Kidney (tissue), 22 donors: ENCODE measurements at places on chromosomes 6 and 20. TPM values are rescaled to one million over a fixed set of nuclear protein-coding genes. Genes with fewer than 3 reads are reported as not detected.

GRCh38 chr6:99378636-99379035, 15.4 kb downstream of the COQ3 start:
- H3K27me3 ChIP-seq = no peaks in the 10 kb centered on the region
- H3K27ac ChIP-seq = no peak overlapping the region
- no peak overlapping the region for H3K4me3 ChIP-seq
- DNase-seq = no peak
- H3K4me1 ChIP-seq = no peaks in the 10 kb centered on the region

DNA sequence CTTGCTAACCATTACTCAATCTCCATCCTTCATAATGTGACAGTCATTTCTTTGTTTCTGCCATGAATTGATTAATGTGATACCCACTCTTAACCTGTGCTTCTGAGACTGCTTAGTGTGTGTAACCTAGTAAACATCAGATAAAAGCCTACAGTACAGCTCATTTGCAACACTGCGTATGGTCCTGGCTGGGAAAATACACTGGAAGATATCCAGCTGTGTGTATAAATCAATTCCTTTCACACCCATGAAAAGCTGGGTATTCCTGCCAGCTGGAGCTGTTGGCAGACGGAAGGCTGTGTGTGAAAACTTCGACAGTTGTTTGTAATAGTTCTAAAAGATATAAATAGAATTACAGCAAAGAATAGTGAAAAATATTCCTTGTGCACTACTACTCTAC, 509.2 kb downstream of the FRK start:
- H3K27ac ChIP-seq = no peak overlapping the region
- DNase-seq = no peak
- no peaks in the 10 kb centered on the region for H3K36me3 ChIP-seq
- H3K4me3 ChIP-seq = no peak overlapping the region
- no peaks in the 10 kb centered on the region for H3K4me1 ChIP-seq

The C20orf141 gene
- total RNA-seq = not detected

GRCh38 chr6:168032005-168032760, 34.7 kb downstream of the KIF25 start:
- no peak for DNase-seq
- H3K36me3 ChIP-seq = no peaks in the 10 kb centered on the region
- no peaks in the 10 kb centered on the region for H3K4me1 ChIP-seq
- H3K4me3 ChIP-seq = no peak overlapping the region
- H3K27me3 ChIP-seq = no peaks in the 10 kb centered on the region
- peak overlapping the region; percentile 53 for H3K27ac ChIP-seq

The SOX12 gene
- 12.7 TPM for total RNA-seq

DNA sequence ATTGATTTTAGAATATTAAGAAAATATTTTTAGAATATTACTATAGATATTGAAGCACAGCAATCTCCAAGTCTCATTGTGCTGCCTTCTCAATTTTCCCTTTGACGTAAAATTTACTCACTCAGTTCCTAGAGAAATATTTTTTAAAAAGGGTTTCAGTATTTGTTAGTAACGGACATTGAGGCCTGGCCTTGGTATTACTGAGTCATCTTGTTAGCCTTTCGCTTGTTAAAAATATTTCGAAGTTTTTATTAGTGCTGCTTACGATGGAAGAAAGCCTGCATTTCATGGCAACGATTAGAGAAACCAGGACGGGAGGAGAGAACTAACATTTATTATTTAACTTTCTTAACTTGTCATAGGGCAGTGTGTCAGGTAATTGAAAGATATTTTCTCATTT, 82.2 kb downstream of the TIAM2 start:
- no peaks in the 10 kb centered on the region for H3K36me3 ChIP-seq
- no peak overlapping the region for H3K4me3 ChIP-seq
- H3K27ac ChIP-seq = no peak overlapping the region
- no peaks in the 10 kb centered on the region for H3K4me1 ChIP-seq

- peaks cover 15% of the 10 kb centered on the region for H3K4me1 ChIP-seq
- H3K36me3 ChIP-seq = peaks cover 69% of the 10 kb centered on the region
- no peak overlapping the region for H3K27ac ChIP-seq
Observed at GRCh38 chr6:43782764-43783513, 12.9 kb downstream of the VEGFA start.

DNA sequence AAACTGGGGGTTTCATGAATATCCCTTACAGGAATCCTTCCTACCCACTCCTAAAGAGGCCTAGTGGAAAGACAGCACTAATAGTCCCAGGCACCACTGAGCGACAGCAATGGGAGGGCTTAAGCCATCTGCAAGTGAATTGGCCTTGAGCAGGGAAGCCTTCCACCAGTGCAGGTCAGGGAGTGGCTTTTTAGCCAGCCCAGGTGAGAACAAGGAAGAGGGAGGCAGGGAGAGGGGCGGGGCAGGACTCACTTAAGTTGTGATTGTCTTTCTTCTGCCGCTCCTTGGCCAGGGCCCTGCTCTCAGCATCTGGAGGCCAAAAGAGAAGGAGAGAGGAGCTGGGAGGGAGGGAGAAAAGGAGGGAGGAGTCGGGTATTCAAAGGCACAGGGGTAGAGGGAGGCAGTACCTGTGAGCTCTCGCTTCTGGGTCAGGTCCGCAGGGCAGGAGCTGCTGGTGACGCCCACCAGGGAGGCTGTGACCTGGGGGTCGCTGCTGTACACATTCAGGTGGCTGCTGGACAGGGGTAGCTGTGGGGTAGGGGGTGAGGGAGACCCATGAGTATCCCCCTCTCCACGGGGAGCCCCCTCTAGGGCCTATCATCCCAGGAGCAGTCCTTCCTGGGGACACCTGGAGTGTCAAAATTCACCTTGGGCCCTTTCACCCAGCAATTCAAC, 47.8 kb downstream of the TFEB start:
- H3K36me3 ChIP-seq = no peaks in the 10 kb centered on the region
- H3K4me3 ChIP-seq = no peak overlapping the region
- no peaks in the 10 kb centered on the region for H3K4me1 ChIP-seq
- H3K27ac ChIP-seq = peak overlapping the region; percentile 86
- DNase-seq = no peak
- H3K27me3 ChIP-seq = no peaks in the 10 kb centered on the region

DNA sequence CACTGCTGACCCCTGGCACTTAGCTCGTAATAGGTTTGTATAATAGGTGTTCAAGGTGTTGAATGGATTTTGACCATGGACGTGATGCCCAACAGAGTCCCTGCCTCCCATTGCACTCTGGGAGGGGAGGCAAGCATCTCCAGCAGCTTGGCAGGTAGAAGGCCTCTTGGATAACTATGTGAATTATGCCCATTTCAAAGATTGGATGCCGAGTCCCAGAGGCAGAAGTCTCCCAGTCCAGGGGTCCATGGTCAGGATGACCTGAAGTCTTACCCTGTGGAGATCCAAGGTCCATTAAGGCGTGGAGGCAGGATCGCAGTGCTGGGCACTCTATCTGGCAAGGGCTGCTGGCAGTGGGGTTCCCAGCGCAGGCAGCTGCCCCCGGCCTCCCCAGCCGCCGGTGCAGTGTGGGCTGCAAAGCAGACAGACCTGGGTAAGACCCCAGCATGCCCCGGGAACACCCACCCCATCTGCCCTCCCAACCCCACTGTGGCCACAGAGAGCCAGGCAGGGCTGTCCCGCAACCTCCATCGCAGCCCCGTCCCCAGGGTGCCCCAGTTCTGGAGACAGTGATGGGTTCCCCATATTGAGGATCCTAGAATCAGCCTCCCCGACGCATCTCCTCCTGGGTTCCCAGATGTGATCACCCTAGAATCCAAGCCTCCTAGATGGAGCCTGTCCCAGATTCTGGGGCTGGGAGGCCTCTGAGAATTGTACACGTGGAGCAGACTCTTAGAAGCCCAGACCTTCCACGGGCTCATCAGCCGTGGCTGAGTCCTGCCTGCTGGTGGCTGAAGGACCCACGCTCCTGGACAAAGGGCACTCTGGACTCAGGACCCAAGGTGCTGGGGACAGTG, 44.6 kb downstream of the APCDD1L start:
- H3K36me3 ChIP-seq = no peaks in the 10 kb centered on the region
- no peak overlapping the region for H3K27ac ChIP-seq
- DNase-seq = peak; percentile 69
- H3K4me1 ChIP-seq = no peaks in the 10 kb centered on the region
- no peaks in the 10 kb centered on the region for H3K27me3 ChIP-seq
- no peak overlapping the region for H3K4me3 ChIP-seq

DNA sequence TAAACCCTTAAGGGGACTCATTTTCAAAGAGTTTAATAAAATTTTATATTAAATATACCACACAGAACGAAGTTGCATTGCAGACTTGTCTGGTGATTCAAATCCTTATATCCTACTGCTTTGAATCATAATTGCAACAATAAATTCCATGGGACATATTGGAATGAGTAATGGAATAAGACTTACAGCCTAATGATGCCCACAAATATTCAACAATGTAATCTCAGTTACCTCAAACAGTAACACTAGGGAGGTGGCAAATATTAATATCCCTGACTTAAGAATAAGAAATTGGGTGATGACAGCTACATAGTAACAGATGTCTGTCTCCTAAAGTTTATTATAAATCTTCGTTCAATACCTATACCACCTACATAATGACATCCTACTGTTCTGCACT, 52.6 kb downstream of the BMP5 start:
- no peak overlapping the region for H3K27ac ChIP-seq
- no peaks in the 10 kb centered on the region for H3K27me3 ChIP-seq
- no peak for DNase-seq
- H3K4me1 ChIP-seq = no peaks in the 10 kb centered on the region

DNA sequence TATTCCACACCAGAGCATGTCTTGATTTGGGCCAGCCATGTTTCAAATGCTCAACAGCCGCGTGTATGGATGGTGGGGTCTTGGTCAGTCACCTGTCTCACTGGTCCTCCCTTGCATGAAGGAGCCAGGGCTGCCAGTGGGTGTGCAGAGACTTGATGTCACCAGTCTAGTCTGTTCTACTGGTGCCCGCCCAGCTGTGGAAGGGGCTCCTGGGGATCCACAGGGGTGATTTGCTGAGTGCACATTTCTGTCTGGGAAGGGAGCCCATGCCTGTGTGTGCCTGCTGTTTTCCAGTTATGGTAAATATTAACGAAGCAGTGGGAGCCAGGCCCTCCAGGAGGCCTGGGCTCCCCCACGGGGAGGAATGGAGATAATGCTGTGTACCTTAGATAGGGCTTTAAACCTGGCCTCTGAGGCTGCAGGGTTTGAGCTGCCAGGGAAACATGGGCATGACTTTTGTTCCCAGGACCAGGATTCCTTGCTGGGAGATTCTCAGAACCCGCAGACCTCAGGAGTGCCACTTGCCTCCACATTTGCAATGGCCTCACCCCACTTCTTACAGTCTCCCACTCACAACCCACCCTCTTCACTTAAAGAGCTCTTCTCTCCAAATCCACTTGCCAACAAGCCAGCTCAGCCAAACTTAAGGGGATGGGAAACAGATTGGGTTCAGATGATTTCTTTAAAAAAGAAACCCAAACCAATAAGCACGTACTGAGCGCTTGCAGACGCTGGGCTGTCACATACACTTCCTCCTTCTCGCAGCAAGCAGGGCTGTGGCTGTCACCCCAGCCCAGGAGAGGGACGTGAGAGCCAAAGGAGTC, 54.1 kb downstream of the VEGFA start:
- H3K36me3 ChIP-seq = no peaks in the 10 kb centered on the region
- H3K4me1 ChIP-seq = peaks cover 46% of the 10 kb centered on the region
- H3K27me3 ChIP-seq = no peaks in the 10 kb centered on the region
- H3K27ac ChIP-seq = peak overlapping the region; percentile 56
- DNase-seq = no peak
- no peak overlapping the region for H3K4me3 ChIP-seq

DNA sequence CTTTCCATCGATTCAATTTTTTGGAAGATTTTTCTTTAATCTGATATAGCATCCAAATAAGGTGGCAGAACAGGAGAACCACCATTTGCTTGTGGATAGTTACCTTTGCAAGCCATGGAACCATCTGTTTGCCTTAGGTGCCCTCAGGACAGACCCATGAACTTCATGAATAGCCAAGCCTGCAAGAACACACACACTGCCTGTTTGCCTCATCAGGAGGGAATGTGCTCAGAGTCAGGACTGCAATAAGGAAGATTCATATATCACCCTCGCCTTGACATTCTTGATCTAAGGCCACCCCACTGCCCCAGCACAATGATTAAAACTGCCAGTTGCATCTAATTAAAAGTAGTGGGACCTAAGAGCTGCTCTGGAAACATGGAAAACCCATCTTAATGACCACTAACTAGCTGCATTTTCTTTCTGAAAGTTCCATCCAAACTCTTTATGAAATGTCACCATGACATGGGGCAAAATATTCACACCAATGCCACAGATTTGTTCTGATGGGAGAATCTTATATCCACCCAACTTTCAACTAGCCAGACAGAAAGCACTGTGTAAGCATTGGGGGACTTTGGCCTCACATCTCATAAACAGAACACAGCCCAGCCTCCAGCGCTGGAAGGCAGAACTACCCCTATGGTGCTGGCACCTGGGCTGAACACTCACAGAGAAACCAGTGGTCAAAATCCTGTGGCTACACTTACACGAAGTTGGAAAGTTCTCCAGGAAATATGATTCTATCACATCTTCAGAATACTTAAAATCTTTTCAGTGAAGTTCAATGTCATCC, 48.3 kb downstream of the TBXT start:
- H3K36me3 ChIP-seq = no peaks in the 10 kb centered on the region
- H3K27me3 ChIP-seq = no peaks in the 10 kb centered on the region
- H3K4me1 ChIP-seq = no peaks in the 10 kb centered on the region
- H3K4me3 ChIP-seq = no peak overlapping the region

- H3K4me1 ChIP-seq = peaks cover 12% of the 10 kb centered on the region
- no peak for DNase-seq
- H3K27ac ChIP-seq = no peak overlapping the region
- H3K4me3 ChIP-seq = no peak overlapping the region
Observed at GRCh38 chr6:44477293-44477894, 89.9 kb downstream of the CDC5L start.

DNA sequence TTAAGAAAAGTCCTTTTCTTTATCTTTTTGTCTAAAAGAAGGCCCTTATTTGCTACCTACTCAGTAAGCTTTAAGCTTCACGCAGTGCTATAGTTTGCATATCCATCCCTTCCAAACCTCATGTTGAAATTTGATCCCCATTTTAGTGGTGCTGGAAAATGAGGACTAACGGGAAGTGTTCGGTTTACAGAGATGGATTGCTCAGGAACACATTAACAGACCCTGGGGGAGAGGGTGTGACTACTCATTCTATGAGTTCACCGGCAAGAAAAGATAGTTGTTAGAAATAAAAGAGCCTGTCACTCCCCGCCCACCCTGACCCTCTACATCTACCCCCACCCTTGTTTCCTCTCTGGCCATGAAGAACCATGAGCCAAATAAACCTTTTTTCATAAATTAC, 546.2 kb downstream of the MEI4 start:
- no peaks in the 10 kb centered on the region for H3K36me3 ChIP-seq
- no peak for DNase-seq
- no peaks in the 10 kb centered on the region for H3K27me3 ChIP-seq
- H3K27ac ChIP-seq = no peak overlapping the region
- no peak overlapping the region for H3K4me3 ChIP-seq

- H3K4me3 ChIP-seq = no peak overlapping the region
- H3K27me3 ChIP-seq = no peaks in the 10 kb centered on the region
- peaks cover 10% of the 10 kb centered on the region for H3K4me1 ChIP-seq
- no peaks in the 10 kb centered on the region for H3K36me3 ChIP-seq
- DNase-seq = no peak
Observed at GRCh38 chr6:4907602-4908001, 96.2 kb downstream of the RPP40 start.

The UBE2C gene
- 2.4 TPM for total RNA-seq
